ENCODE measurements at places on chromosomes 5 and 9. TPM values are rescaled to one million over a fixed set of nuclear protein-coding genes. Genes with fewer than 3 reads are reported as not detected.
A peak's percentile ranks its signal among the peaks of the same experiment; 100 is the strongest.

- no peak for DNase-seq
Measured at GRCh38 chr5:128271859-128272464, 188.4 kb downstream of the SLC12A2 start.

- no peak for DNase-seq
Measured at GRCh38 chr5:133945568-133945967, 22.9 kb downstream of the C5orf15 start.

DNA sequence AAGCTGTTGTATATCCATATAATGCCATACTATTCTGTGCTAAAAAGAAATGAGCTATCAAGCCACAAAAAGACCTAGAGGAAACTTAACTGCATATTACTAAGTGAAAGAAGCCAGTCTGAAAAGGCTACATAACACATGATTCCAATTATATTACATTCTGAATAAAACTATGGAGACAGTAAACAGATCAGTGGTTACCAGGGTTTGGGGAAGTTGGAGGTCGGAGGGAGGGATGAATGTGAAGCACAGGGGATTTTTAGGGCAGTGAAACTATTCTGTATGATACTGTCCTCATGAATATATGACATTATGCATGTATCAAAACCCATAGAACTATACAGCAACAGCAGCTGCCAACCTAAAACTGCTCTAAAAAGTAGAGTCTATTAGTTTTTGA is 5.6 kb upstream of the RFK start:
- no peak for DNase-seq

- no peak for DNase-seq
Measured at GRCh38 chr9:129218272-129218625, 40.2 kb upstream of the IER5L start.

Gene PCDHGA10
- 3.4 TPM for total RNA-seq

Gene SLC31A2
- total RNA-seq: 1.3 TPM

GRCh38 chr9:14326264-14326826 is 12.4 kb upstream of the NFIB start:
- peak; percentile 51 for DNase-seq

DNA sequence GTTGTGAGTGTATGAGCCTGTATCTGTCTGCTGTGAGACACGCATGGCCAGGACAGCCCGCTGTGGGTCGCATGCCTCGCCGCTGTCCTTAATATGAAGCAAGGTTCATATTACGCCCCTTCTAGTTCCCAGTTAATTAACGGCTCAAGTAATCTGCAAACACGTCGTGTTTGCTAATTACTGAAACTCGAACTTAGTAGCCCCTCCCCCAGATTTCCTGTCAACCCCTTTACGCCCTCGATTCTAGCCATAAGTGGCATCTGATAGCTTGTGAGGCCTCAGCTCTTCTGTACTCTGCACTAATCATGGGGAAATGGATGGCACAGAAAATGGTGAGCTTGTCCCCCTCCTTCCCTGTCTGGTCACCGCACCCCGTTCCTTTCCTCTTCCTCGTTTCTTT is 116.9 kb upstream of the OTULINL start:
- DNase-seq: no peak
